ENCODE measurements at places on chromosomes 12 and 14. TPM values are rescaled to one million over a fixed set of nuclear protein-coding genes. Genes with fewer than 3 reads are reported as not detected.

The FGFR1OP2 gene
- total RNA-seq, result 49.3 TPM

The KRT6A gene
- 0.21 TPM for total RNA-seq

The ADAMTS20 gene
- total RNA-seq, result not detected

DNA sequence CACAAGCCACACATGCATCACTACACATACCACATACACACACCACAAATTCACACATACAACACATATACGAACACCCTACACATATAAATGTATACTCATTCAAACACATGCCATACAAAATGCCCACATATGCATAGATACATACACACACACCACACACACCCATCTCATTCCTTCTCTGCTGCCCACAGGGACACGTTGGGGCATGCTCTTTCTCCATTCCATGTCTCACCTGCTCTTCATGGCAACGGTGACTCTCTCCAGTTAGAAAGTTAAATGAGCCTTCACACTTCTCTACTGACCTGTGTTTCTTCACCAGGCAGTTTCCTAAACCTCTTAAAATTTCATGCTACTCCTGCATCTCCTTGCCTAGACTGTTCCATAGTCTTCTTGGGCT lies 1194.8 kb downstream of the BCL11B start:
- no peak for DNase-seq

GRCh38 chr12:46043972-46044520 lies 53.7 kb upstream of the SCAF11 start:
- DNase-seq, result no peak

DNA sequence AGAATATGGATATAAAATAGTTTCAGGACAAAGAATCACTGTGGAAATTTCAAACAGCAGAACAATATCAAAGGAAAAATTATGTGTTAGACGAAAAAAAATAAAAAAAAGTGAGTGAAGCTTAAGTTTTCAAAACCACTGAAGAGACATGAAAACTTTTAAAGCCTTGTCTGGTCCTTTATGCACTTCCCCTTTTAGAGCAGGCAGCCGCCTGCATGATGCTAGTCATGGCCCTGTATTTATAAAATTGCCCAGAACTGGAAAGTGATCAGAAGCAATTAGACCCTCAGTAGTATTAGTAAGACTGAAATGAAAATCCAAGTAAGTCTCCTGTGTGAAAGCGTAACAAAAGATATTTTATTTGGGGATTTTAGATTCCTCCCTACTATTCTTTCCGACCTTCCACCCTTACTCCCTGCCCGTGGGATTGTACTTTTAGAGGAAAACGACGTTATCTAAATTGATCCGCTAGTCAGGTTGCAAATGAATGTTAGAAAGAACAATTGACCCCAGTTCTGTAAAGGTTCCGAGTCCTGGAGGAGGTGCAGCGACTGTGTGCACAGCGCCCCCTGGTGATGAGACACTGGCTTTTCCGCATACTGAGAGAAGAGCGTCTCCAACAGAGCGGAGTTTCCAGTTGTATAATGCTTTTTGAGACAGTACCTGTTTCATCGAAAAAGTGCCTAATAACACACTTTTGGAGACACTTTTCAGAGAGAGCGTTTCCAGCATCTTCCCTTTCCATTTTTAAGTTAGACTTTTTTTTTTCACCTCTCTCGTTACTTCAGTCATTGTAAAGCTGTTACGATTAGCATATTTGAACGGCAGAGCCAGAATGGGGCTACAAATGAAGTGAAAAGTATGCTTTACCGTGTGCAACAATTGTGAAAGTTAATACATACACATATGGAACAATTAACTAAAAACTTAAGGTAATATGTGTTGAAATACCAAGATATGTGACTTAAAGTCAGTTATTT lies 12.4 kb downstream of the MGST1 start:
- peak; percentile 27 for DNase-seq

GRCh38 chr14:44963775-44964380 lies 1.9 kb downstream of the TOGARAM1 start:
- peak; percentile 14 for DNase-seq

All from endothelial cell of umbilical vein (primary cell).